NCI-H2171 treated with DMSO at 0.1 percent for 48 hours (cell line): ENCODE measurements at places on chromosomes 1 and 21.

- no peak for DNase-seq
Observed at GRCh38 chr1:28257736-28258135, 1.6 kb upstream of the SESN2 start.

DNA sequence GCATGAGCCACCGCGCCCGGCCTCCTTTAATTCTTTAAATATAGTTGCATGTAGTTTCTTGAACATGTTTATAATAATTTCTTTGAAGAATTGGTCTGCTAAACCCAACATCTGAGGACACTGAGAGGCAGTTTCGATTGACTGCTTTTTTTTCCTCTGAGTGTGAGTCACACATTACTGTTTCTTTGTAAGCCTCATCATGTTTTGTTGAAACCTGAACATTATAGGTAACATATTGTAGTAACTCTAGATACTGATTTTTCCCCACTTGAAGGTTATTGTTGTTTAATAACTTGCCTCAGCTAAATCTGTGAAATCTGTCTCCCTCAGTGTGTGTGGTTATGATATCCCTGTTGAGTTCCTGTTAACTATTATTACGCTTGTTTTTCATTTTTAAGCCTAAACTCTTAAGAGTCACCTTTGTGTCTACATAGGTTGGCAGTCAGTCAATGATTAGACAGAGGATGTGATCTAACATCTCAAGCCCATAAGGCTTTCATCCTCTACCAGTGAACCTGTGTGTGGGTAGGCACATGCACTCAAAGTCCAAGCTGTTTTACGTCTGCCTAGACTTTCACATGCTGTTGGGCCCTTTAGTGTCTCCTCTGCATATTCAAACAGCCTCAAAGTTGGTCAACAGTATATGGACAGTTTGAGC is 155.5 kb downstream of the KCNH1 start:
- DNase-seq, result peak; percentile 13

GRCh38 chr1:163115887-163116286 is 46.7 kb downstream of the RGS4 start:
- no peak for DNase-seq

GRCh38 chr1:205287767-205288559 is 33.6 kb downstream of the NUAK2 start:
- no peak for DNase-seq

GRCh38 chr1:182484531-182485257 is 34.7 kb downstream of the RGSL1 start:
- DNase-seq, result peak; percentile 43

- DNase-seq, result no peak
Observed at GRCh38 chr1:54906586-54906985, 19.6 kb upstream of the DHCR24 start.

DNA sequence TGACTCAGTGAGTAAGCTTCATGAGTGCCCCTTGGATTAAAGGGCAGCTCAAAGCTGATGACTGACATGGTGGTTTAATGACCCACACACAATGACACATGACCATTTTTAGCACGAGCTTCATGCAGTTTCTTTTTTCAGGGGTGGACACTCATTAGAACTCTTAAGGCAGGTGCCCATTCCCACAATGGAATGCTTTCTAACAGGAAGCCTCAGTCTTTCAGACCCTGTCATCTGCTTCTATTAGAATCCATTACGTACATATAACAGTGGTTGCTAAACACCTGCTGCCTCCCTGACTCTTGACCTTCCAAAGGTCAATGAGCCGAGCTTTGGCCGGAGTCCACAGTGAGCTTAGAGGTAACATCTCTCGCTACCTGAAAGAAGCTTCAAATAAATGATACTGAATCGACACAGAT is 27.4 kb downstream of the AKNAD1 start:
- no peak for DNase-seq

DNA sequence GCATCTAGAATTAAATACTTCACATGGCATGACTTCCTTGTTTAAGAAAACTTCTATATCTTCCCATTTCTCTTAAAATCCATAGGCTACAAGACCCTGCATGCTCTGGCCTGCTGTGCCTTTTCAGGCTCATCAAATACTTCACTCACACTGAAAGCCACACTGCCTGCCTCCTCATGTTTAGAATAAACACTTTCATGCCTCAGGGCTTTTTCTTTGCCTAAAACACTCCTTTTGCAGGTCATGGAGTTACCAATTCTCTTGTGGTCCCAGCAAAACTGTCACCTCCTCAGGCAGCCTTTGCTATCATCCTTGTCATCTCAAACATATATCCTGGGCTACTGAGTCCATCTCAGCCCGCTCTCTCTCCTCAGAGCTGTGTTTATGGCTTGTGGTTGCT is 5.5 kb downstream of the SGIP1 start:
- no peak for DNase-seq

GRCh38 chr1:170309389-170310013 is 163.7 kb downstream of the NTMT2 start:
- DNase-seq, result no peak

DNA sequence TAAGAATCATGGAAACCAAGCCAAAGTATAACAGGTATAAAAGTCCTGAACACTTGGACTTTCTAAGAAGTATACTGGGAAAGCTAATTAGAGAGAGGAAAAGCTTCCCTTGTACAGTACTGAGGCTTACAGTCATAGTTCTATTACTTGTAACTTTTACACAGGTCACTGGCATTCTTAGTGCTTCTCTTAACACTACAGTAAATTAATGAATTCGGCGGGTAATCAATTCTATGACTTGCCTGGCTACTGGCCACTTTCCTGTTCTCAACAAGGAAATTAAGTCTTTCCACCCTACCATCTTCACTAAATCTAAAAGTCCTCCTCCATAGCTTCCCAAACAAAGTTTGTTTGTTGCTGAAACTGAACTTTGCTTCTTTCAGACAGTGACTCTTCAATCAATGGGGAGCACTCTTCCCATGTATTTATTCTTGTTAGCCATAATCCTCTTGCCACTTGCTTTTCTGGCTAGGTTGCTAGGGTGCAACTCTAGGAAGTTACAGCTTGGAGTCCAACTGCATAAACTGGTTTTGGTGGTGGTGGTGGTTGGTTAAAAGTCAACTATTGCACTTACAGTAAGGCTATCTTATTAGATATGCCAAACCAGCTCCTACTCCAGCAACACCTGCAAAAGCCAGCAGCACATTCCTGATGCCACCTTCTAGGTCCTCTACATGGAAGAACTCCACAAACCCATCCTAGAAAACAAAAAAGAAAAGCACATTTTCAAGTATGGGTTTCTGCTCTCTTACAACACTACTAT is 2.4 kb downstream of the MCL1 start:
- no peak for DNase-seq

DNA sequence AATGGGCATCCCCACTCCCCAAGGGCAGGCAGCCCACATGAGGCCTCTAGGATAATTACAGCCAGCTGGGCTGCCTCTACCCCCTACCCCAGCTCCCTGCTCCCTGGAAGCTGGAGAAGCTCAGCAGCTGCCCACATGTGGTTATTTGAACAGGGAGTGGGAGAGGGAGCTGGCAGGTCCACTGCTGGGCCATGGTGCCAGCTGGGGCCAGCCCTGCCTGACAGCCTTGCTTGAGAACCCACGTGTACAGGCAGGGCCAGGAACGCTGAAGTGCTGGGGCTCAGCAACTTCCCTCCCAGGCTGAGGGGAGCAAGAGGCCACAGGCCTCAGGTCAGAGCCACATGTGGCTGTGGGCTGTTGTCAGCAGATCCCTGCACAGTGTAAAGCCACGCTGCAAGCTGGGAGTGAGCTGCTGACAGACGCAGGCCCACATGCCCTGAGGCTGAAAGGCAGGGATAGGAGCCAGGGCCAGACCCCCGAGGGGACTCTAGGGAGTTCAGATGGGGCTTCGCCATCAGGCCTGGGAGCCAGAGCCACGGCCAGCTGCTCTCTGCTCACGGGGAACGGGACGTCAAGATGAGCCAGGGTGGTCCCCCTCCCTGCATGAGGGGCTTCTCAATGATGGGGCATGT is 129.0 kb downstream of the SYF2 start:
- no peak for DNase-seq

DNA sequence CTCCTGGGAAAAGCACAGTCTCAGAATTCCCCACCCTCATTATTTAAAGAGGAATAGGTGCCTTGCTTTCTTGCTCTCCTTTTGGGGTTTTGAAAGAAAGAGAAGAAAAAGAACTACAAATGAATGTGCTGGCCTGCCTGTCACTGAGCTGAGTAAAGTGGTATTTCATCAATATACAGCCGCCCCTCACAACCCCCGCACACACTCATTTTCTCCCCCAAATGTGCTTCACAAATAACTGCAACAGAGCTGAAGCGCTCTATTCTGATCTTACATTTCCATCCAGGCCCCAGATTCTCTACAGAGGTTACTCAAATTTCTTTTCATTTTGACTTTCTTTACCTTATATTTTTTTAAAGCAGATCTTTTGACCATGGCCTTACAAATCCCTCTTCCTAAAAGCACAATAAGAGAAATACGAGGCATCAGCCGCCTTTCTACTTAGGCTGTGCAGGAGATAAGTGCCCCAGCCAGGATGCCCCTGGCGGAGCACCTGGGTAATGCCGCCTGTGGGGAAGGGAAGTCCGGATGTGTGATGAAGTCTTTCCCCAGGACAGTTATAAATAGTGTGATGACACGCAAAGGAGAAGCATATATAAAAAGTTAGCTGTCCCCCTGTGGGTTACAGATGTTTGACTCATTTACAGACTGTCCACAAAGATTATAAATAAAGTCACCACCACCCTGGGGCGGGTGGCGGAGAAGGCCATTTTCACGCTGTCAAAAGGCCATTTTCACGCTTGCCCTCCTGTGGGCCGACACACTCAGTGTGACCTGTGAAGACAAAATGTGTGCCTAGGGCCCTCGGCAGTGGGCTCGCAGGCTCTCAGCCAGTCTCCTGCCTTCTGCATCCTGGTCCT is 6.5 kb downstream of the KCNN3 start:
- DNase-seq, result no peak

GRCh38 chr21:36665806-36666205 is 33.1 kb upstream of the SIM2 start:
- DNase-seq, result no peak

DNA sequence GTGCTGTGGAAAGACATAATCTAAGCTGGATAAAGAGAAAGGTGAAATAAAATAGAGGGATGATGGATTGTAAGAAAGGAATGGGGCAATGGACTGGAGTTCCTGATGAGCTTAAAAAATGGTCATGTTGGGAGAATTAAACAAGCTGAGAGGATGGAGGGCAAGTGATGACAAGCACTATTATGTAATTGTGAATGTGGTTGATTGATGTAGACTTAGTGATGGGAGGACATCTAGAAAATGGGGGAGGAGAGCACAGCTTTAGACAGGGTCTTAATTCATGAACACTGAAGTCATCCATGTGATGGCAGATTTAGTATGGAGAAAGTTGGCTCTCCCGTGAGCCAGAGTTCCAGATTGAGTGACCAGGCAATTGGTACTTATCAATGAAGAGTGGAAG is 29.0 kb downstream of the DNAH14 start:
- DNase-seq, result no peak

GRCh38 chr1:187051618-187052232 is 223.0 kb downstream of the PLA2G4A start:
- DNase-seq, result peak; percentile 84

DNA sequence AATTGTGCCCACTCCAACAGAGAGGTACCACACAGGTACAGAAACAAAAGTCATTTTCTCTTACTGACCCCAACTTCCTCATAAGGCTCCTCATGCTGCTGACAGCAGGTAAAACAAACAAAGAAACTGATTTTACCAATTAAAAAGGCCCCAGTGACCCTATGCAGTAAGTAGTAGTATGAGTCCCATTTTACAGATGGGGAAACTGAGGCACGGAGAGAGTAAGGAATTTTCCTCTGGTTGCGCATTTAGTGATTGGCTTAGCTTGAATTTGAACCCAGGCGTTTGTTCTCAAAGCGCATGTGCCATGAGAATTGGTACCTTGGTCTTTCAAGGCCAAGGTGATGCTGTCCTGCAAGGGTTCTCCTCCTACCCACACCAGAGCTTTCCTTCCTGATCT is 66.1 kb upstream of the ZBTB40 start:
- DNase-seq, result no peak

DNA sequence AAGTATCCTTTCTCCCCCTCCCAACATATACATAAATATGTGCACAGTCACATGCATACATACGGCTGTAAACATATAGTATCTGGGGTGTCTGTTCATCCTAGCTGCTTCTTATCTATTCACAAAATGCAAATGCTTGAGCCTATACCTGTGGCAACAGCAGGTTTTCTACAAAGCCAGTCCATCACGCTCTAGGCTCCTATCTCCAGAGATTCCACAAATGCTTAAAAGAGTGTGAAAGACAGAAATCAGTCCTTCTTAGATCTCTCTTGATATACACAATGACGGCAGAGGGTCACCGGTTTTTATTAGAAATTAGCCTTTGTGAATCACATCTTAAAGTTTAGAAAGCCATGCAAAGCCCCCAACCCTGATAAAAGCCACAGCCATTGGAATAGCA is 139.4 kb downstream of the TPR start:
- no peak for DNase-seq

DNA sequence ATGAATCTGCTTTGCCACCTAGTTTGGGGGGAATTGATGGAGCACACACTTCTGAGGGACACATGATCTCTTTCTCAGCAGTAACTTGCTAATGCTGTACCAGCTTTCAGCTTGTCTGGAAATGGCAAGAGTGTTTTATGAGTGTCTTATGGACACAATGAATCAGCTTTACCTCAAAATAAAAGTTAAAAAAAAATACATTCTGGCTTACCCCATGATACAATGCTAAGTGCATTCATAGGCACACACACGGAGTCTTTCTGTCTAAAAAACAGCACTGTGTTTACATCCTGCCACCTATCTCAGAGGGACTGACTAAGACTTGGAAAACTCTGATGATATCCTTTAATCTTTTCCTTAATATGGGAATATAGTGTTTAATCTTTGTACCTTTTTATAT is 455.5 kb upstream of the ADAMTS5 start:
- no peak for DNase-seq

GRCh38 chr1:7727809-7728471 is 43.2 kb upstream of the VAMP3 start:
- no peak for DNase-seq

- DNase-seq, result peak; percentile 44
Observed at GRCh38 chr1:202113690-202114300, 8.9 kb upstream of the GPR37L1 start.

DNA sequence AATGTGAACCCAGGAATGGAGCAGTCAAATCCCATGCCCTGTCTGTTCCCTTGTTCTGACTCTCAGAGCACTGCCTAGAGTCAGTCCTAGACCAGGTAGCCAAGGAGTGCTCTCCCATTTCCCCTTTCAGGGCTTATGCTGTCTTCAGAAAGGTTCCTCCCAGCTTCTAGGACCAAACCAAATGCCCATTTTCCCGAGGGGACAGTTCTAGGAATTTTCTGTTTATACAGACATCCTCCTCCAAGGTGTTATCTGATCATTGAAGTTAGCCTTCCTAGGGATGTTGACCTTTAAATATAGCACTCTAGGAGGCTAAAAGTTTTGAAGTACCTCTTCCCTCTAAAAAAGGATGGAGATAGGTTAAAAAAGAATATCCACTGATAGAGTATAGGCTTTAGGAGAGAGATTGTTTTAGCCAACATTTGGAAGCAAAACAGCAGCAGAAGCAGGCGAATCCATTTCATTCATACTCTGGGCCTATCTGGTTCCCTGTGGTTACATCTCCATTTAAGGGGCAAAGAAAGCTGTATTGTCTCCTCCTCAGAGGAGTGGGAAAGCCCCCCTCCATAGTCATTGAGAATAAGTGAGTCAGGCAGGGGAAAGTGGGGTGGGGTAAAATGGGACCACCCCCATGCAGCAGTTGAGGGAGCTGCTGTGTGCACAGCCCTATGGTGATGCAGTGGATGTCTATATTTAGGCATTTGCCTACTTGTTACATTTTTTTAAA is 126.5 kb downstream of the SPATA46 start:
- DNase-seq, result no peak
